ENCODE measurements at places on chromosomes 12 and 14.

- DNase-seq = no peak
Measured at GRCh38 chr14:64508215-64508776, 3.7 kb downstream of the ZBTB1 start.

GRCh38 chr12:98817742-98818141, 172.7 kb downstream of the APAF1 start:
- peak; percentile 54 for DNase-seq

DNA sequence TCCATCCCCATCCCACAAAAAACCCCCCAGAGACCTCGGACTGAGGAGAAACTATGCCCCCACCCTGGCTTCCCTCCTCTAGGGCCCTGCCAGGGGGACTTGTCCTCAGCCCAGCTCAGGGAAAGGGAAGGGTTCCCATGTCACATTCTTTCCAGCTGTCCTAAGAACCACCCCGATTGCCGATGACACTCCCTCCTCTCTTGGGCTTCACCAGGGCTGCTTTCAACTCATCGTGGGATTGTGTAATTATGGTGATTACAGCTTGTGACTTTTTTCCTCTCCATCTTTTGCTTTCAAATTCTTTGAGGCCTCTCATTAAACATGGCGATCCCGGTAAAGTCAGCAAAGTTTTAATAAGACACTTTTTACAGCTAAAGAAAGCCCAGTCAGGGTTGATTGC, 344.0 kb downstream of the DPF3 start:
- DNase-seq = no peak

DNA sequence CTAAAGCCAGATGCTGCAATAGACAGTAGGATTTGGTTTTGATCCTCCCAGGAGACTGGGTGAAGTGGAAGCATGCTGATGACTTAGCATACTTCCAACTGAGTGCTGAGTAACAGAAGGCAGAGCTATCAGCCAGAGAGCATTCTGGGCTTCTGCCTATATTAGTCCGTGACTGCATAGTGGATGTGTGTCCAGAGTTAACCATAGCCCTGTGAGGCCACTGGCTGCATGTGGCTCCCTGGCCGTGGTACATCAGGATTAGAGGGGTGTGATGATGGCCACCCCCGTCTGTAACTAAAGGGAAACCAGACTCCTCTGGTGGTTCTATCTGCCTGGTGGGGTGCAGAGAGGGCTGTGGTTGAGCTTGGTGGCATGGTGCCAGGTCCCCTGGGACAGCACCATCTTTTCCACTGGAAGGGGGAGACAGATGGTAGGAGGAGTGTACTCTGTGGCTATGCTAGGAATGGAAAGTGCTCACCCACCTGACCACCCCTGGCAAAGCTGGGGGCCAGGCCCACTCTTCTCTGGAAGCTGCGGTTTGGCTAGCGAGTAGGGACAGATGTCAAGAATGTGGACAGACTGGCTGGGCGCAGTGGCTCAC, 27.4 kb downstream of the ABCD4 start:
- DNase-seq = peak; percentile 16

GRCh38 chr12:116093915-116094314, 183.6 kb downstream of the MED13L start:
- DNase-seq = no peak

GRCh38 chr12:27550653-27550975, 26.6 kb downstream of the PPFIBP1 start:
- DNase-seq = no peak

DNA sequence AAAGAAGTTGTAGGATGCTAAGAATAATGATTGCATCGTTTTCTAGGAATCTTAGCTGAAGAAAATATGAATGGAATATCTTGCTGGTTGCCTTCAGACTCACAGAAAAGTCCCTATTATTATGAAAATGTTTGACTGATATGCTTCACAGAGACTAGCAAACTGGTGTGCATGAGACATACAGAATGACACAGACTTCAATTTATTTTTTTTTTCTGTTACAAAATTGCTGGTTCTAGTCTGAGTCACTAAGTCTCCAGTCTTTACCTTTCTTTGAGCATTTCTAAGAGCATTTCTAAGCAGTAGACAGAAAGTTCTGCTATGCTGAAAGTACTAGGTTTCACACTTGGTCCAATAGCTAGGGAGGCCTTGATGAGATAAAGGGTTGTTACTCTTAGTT, 377.6 kb upstream of the ATP2B1 start:
- DNase-seq = no peak

GRCh38 chr14:44405011-44405486, 102.0 kb downstream of the FSCB start:
- DNase-seq = peak; percentile 32

DNA sequence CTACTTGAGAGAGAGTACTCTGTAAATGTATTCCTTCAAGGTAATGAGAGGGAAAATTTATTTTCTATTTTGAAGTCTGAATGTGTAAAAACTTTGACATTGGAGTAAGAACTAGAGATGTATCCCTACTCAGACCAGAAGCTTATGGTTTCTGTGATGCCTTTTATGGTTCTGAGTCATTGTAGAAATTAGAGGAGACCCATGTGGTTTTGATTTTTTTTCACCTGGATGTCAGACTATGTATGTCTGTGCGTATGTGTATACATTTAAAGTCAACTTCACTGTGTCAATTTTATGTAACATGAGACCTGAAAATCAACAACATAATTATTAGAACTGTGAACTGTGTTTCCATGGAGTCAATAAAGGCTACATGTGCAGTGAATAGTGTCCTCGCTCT, 302.0 kb downstream of the TRHDE start:
- no peak for DNase-seq

GRCh38 chr14:55760789-55761566, 181.0 kb downstream of the KTN1 start:
- DNase-seq = peak; percentile 86

DNA sequence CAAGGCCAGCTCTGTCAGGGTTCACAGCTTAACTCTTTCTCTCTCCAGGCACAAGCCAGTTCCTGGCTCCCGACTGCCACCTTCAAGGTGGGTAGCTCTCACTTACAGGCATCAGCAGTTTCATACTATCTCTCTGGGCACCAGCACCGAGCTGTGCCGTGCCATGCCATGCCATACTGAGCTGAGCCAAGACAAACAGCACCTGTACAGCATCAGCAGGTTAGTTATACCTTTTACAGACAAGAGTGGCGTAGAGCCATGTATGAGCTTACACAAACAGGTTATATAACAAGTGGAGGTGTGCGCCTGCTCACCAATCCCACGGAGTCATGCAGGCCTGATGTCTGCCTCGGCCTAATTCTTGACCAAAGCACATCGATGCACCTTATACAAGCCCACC, 1098.7 kb downstream of the AACS start:
- no peak for DNase-seq

- DNase-seq = no peak
Measured at GRCh38 chr12:95384785-95385184, 89.2 kb upstream of the METAP2 start.

- DNase-seq = no peak
Measured at GRCh38 chr12:79857675-79858074, 77.2 kb downstream of the PPP1R12A start.

GRCh38 chr12:116060764-116061163, 216.7 kb downstream of the MED13L start:
- no peak for DNase-seq

DNA sequence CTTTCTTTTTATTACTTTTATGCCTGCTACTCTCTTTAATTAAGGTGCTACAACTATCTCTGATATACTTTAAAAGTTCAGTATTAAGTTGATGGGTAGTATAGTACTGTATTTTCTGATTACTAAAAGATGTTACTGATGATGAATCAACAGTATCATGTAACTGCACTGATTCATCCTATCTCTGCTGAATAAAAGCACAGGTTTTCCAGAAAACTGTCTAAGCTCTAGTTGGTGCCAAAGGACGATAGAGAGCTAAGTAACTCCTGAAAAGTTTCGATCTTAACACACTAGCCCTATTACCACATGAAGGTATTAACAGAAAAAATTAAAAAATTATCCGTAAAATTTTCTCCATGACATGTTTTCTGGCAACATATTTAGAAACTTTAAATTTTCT, 2.1 kb downstream of the SCAF11 start:
- DNase-seq = no peak

- DNase-seq = peak; percentile 91
Measured at GRCh38 chr12:55681142-55682077, 26.3 kb downstream of the ITGA7 start.

DNA sequence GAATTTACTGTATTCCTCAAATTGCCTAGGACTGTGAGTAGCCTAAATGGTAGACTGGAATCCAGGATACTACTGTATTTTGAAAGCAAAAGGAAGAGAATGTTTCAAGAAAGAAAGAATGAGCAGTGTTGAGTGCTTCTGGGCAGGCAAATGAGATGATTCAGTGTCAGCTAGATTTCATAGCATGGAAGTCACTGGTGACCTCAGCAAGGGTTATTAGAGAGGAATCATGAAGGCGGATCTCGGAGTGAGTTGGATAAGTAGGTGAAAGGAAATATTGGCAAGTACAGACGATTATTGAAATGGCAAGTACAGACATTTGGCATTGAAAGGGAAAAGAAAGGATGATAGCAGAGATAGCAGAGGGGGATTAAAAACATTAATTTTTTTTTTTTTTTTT, 27.1 kb downstream of the VRK1 start:
- DNase-seq = no peak

- DNase-seq = no peak
Measured at GRCh38 chr12:64109706-64110105, 112.4 kb downstream of the KICS2 start.

GRCh38 chr14:39912192-39913100, 480.2 kb upstream of the FBXO33 start:
- DNase-seq = no peak

GRCh38 chr12:19755136-19755535, 315.8 kb downstream of the AEBP2 start:
- DNase-seq = no peak

- DNase-seq = peak; percentile 97
Measured at GRCh38 chr14:22829661-22830442, at the start of gene MRPL52. Gene MRPL52 (plus strand): TSS chr14:22829887. CDS start chr14:22829913, 26 bp downstream.

- DNase-seq = no peak
Measured at GRCh38 chr12:15346488-15346887, 24.2 kb downstream of the PTPRO start.

DNA sequence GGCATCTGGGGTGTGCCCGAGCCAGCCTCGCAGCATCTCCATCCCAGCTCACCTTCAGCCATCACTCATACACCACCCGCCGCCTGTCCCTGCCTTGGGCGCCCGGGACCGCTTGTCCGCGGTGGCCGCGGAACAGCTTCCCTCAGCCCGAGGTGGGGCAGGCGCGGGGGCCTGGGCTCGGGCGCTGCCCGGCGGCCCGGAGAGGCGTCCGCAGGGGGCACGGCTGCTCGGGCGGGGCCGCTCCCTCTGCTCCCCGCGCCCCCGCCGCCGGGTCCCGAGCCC, 430 bp downstream of the SLC41A2 start:
- no peak for DNase-seq

DNA sequence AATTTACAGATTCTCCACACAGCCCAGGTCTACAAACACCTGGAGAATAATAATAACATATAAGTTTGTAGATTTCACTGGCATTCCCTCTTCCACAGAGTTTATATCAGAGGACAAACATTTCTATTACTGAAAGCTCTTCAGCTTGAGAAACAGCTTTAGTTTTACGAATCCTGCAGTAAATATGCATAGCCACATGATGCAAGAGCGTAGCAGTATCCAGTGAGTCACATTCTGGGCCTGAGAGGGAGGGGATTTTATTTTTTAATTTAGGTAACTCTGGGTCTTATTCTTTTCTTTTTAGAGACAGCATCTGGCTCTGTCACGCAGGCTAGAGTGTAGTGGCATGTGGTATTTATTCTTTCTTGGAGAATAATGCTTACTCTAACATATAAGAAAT, 1002.8 kb downstream of the TRHDE start:
- DNase-seq = no peak

DNA sequence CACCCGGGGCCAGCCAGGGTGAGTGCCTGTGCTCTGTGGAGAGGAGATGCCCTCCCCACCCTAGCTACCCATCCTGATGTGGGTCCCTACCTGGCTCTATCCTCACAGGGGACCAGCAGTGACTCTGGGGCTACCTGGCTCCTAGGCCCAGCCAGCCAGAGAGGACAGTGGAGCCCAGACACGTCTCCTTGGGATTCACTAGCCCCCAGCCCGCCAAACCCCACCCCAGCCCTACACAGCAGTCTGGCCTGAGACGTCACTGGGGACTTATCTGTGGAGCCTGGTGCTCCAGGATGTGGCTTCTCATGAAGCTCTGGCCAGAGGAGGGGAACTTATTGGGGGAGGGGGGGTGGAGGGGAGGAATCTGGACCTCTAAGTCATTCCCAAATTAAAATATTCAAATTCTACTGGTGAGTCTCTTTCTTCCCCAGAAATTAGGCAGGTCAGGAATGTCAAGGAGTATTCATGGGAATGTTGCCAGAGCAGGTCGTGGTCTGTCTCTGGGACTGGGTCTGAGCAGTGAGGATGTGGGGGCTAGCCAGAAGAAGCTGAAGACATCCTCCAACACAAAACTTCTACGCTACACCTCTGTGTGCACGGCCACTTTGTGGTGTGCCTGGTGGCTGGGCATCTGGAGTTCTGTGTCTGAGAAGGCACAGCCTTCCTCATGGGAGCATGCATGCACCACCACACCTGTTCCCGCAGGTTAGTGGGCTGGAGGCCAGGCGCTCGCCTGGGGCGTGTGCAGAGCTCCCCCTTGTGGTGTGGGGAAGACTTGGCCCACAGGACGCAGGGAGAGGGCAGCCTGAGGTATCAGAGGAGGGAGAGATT, 2.7 kb downstream of the CMTM5 start:
- peak; percentile 66 for DNase-seq

DNA sequence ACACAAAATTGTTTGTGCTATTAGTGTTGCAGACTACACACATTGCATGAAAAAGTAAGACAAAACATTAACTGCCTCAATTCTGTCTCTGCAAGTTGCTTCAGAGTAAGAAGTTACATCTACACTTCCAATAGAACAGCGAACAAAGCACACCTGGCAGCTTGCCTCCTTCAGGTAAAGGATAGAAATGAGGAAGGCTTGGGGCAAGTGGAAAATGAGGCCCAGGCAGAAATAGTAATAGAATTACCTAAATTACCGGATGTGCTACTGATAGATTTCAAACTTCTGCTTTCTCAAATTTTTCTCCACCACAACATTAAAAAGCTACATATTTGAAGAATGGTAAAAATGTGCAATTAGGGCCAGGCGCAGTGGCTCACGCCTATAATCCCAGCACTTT, 37.7 kb downstream of the CCDC175 start:
- DNase-seq = no peak

GRCh38 chr12:64951944-64952343, 127.5 kb downstream of the TBC1D30 start:
- peak; percentile 16 for DNase-seq

- DNase-seq = no peak
Measured at GRCh38 chr12:467591-467990, 7.9 kb downstream of the B4GALNT3 start.

DNA sequence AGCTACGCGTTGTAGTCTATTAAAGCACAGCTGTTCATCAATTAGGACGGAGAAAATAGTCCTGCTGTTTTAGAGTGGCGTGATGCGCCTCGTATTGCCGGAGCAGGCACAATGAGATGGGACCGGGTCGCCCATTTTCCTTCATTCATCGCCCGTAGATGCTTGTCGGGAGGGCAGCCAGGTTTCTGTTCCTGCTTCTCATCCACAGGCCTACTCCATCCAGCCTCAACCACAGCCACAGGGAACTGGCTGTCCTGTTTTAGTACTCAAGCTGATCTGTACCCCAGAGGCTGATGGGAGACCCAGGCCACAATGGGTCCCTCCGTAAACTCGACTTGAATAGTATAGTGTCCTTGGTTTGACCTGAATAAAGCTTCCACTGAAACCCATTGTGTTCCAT, 264.0 kb downstream of the VRK1 start:
- no peak for DNase-seq
